ENCODE measurements at places on chromosomes 4 and X. TPM values are rescaled to one million over a fixed set of nuclear protein-coding genes. Genes with fewer than 3 reads are reported as not detected.

ASB12 gene
- 0.62 TPM for total RNA-seq

DNA sequence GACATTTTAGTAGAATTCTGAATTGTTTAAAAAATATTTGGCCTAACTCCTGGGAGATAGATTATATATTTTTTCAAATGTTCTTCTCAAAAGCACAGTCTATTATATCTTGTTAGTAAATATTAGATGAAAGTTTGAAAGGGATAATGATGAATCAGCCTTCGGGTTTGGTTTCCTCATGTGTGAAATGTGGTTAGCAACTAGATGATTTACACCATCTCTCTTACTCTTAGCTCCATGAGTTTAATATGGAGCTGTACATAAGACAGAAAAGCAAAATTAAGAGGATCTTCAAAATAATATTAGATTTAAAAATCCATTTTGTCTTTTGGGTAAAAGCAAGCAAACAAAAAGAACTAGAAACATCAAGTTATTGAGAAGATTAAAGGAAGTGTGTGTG lies 120.8 kb upstream of the SFRP2 start:
- no peaks in the 10 kb centered on the region for H3K36me3 ChIP-seq
- DNase-seq = no peak
- no peak overlapping the region for H3K4me3 ChIP-seq
- H3K27me3 ChIP-seq = no peaks in the 10 kb centered on the region
- no peak overlapping the region for H3K27ac ChIP-seq

GRCh38 chrX:79089896-79090584 lies 54.4 kb upstream of the GPR174 start:
- no peak overlapping the region for H3K4me3 ChIP-seq
- H3K36me3 ChIP-seq = no peaks in the 10 kb centered on the region
- H3K27me3 ChIP-seq = no peaks in the 10 kb centered on the region
- no peaks in the 10 kb centered on the region for H3K4me1 ChIP-seq

DNA sequence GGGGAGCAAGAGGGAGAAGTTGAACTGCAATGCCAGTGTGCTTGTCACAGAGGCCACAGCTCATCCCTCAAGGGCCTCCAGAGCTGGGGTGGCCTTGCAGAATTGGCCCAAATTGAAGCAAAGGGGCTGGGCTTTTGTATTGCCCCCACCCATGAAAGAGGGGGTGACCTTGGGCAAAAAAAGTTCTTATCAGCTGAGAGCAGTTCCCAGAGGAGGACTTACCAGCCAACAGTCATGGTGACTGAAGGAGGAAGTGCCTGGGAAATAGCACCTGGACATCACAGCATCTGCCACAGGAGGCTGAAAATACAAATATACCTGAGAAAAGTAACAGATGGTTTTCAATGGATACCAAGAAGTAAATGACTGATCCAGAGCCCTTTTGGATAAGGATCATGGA lies 262.4 kb downstream of the MID1IP1 start:
- H3K27me3 ChIP-seq = no peaks in the 10 kb centered on the region
- no peak for DNase-seq
- H3K27ac ChIP-seq = no peak overlapping the region
- no peaks in the 10 kb centered on the region for H3K4me1 ChIP-seq
- no peak overlapping the region for H3K4me3 ChIP-seq
- H3K36me3 ChIP-seq = no peaks in the 10 kb centered on the region

- no peak for DNase-seq
- no peak overlapping the region for H3K4me3 ChIP-seq
- no peaks in the 10 kb centered on the region for H3K4me1 ChIP-seq
- no peaks in the 10 kb centered on the region for H3K36me3 ChIP-seq
- H3K27me3 ChIP-seq = no peaks in the 10 kb centered on the region
Observed at GRCh38 chrX:96170626-96171025, 514.0 kb upstream of the DIAPH2 start.
